ENCODE measurements at places on chromosomes 4 and X.

GRCh38 chrX:72352786-72353185 lies 47.1 kb upstream of the CITED1 start:
- DNase-seq, result no peak

DNA sequence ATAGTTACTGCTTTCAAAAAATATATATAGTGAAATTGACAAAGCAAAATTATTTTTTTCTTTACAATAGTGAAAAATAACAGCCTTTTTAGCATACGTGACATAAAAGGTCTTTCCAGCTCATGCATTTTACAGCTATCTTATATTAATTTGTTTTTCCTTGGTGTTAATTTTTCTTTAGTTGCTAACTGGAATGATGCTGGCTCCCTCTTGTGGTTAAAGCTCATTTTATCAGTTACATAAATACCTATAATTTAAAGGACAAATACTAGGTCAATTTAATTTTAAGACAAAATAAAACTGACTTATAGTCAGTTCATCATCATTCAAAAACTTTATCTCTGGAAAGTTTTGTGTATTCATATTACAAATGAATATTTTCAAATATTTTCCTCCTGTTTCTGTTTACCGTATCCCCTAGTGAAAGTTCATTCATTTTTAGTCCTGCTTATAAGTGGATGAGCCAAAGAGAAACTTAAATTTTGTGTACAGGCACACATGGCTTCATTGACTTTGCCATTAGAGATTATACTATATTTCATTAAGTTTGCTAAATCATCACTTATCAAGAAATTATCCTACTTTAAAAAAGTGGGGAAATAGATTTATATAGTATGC lies 9.9 kb upstream of the ANAPC4 start:
- DNase-seq, result peak; percentile 58

GRCh38 chr4:184873054-184873453 lies 47.3 kb upstream of the ACSL1 start:
- no peak for DNase-seq

DNA sequence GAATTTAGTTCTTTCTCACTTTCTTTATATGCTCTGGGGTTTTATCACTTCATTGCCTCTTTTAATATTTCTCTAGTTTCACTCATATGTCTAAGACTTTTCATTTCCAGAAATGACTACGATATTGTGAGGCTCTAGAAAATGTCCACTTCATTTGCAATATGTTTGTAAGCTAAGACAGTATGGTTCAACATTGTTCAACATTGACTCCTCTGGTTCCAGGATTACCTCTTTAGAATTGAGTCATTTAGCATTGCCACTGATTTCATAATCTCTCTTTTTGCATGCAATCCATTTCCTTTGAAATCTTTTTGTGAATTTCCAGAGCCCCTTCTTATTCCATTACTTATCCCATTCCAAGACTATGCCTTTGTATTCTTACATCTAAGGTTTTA lies 32.3 kb downstream of the BBS12 start:
- peak; percentile 76 for DNase-seq

DNA sequence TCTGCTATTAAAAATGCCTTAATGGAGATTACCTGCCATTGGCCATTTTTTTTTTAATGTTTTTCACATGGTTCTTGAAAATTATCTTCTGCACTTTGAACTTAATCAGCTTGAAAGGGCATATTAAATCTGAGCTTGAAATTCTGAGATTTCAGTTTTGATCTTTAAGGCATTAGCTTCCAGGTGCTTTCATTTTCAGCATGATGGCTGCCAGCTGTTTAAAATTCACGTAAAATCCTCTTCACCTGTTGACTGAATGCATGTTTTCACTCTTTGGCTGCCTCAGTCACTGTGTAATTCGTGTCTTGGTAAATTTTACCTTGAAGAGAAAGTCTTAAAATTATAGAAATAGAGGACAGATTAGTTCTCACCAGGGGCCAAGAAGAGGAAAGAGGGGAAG lies 39.6 kb downstream of the SMAD1 start:
- DNase-seq, result no peak

DNA sequence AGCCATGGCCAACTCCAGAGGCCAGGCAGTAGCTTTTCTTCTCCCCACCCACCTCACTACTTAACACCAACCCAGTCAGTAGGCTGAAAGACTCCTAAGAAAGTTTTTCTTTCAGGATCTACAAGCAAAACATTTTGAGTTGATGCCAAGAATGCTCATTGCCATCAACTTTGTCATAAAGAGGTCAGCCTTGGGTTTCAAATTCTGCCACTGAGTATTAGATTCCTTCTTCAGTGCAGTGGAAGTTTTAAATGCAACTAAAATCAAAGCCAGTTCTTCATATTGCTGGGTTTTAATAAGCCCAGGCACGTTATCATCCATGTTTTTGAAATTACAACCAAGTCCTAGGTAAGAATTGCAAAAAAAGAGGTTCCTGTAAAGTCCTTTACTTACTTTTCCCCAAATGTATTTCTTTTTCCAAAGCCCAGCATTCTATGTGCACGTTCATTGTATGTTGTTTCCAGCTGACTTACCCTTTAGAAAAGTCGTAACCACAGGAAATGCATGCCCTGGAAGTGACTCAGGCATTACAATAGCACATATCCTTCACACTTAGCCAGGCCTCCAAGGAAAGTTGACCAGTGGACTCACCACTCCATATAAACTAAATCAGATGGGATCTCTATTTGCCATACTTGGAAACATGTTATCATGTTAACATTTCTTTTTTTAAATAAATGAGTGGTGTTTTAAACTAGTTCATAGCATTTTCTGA lies 229.9 kb downstream of the SOX3 start:
- peak; percentile 63 for DNase-seq

GRCh38 chr4:23775694-23776093 lies 114.2 kb downstream of the PPARGC1A start:
- DNase-seq, result peak; percentile 36

GRCh38 chrX:134173541-134174272 lies 63.3 kb upstream of the CCDC160 start:
- DNase-seq, result no peak

- no peak for DNase-seq
Observed at GRCh38 chrX:149371986-149372385, 133.1 kb downstream of the IDS start.

- DNase-seq, result no peak
Observed at GRCh38 chr4:109395694-109396093, 37.9 kb upstream of the SEC24B start.

DNA sequence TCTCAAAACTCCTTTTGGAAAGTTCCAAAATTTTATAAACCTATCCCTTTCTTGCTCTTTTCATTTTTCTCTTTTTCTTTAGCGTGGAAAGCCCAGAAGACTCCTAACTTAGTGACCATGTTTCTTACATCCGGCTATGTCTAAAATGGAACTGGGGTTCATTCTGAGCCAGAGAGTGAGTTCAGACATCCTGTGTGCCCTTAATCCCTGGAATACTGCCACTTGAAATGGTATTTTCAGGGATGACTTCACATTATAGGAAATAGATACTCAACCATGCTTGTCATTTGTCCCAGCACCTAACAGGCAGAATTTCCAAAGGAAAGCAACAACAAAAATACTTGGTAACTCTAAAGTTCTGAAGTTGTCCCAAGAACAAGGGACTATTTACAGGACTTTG lies 379.6 kb downstream of the ARHGAP24 start:
- no peak for DNase-seq

DNA sequence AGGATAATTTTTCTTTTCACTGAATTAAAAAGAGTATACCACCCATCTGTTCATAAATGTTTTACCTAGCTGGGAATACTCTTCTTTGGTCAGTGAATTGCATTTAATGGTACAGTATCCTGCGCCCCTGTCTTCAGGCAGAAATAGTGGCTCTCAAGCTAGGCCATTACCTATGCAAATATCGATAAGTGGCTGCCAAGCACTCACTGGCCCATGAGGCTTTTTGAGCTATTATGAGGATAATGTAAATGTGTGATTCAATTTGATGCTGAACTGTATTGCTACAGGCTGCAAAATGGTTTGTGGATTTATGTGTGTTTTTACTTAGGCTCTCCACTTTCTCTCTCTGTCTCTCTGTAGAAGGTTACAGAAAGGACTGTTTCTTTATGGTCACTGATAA lies 30.1 kb upstream of the MTMR1 start:
- DNase-seq, result no peak
